ENCODE measurements at places on chromosomes 6 and 20. TPM values are rescaled to one million over a fixed set of nuclear protein-coding genes. Genes with fewer than 3 reads are reported as not detected.

The PAQR8 gene
- 6.7 TPM for total RNA-seq

The PRICKLE4 gene
- 2.3 TPM for total RNA-seq

The PNPLA1 gene
- total RNA-seq = not detected

The CABLES2 gene
- 15.6 TPM for total RNA-seq

The DEFB115 gene
- not detected for total RNA-seq

The BPI gene
- not detected for total RNA-seq

DNA sequence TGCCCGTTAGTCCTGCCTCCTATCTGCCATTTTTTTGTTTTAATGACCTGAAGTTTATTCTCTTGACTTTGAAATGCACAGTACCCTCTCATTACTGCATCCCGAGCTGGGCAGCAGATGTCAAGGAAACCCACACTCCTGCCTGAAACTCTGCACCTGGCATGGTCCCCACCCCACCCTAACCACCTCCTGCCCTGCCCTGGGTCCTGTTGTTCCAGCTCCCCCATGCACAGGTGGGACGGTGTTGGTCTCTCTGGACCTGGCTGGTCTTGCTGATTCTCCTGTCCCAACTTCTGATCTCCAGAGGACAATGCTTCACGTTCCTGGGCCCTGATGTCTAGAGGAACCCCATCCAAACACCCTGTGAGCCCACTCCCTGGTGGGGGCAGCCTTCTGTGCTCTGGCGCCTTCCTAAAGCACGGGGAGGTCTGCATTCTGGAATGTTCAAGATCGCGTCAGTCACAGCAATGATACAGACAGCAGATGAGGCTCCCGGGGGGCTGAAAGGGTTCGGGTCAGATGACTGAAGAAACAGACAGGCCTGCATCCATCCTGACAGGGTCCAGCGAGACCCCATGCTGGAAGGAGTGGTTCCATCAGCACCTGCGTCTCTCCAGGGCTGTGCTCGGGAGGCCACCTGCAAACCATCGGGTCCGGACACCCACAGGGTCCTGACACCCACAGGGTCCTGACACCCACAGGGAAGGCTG lies 73.6 kb downstream of the ERMARD start:
- no peaks in the 10 kb centered on the region for H3K36me3 ChIP-seq
- DNase-seq = peak; percentile 21
- H3K4me1 ChIP-seq = peaks cover 6% of the 10 kb centered on the region
- H3K4me3 ChIP-seq = no peak overlapping the region
- no peaks in the 10 kb centered on the region for H3K27me3 ChIP-seq

GRCh38 chr20:49590163-49591017 lies 22.5 kb upstream of the PTGIS start:
- H3K4me1 ChIP-seq = no peaks in the 10 kb centered on the region
- no peak for DNase-seq
- no peak overlapping the region for H3K4me3 ChIP-seq
- no peaks in the 10 kb centered on the region for H3K36me3 ChIP-seq

DNA sequence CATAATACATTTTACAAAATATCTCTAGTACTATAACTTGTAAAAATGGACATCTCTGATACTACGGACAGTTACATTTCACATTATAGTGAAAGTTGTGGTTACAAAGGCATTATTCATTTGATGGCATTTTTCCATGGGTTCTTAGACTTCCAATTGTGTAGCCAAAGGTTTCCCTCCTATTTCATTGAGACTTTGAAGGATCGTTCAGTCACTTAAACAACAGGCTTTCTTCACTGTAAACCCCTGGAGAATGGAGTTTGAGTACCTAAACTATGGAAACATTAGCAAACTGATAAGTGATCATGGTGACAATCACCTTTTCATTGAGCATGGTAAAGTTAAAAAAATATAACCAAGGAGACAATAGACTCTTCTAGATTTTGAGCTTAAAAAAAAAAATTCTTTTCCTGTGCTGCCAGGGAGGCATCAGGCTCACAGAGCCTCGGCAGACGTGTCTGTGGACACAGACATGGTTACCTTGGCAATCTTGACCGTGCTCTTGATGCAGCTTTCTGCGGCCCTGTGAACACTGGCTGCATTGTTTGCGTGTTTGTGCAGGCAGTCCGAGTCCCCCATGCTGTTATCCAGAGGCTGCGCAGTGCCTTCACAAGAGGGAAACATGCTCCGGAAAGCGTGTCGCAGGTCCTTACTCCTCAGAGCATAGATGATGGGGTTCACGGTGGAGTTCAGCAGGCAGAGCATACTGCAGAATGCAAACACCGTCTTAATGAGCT lies 22.6 kb downstream of the CNR1 start:
- no peaks in the 10 kb centered on the region for H3K36me3 ChIP-seq
- no peak overlapping the region for H3K4me3 ChIP-seq
- DNase-seq = no peak
- no peaks in the 10 kb centered on the region for H3K4me1 ChIP-seq
- H3K27me3 ChIP-seq = no peaks in the 10 kb centered on the region

DNA sequence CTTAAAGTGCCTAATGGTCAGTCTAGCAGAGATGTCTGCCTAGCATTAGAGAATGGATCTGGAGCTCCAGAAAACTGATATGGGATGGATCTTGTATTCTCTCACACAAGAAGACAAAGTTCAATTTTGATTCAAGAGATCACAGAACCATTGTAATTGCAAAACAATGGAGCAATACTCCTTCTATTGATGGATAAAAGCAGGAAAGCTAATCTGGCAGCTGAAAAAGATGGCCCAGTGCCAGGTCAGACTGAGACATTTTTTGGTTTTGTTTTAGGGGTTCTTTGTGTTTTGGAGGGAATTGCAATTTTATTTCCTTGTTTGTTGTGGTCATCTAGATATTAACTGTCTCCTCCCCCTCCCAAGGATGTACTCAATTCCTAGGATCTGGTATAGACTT lies 14.6 kb upstream of the ZNF133 start:
- H3K27ac ChIP-seq = no peak overlapping the region
- no peaks in the 10 kb centered on the region for H3K4me1 ChIP-seq
- peaks cover 4% of the 10 kb centered on the region for H3K27me3 ChIP-seq
- no peaks in the 10 kb centered on the region for H3K36me3 ChIP-seq
- DNase-seq = no peak

- no peak for DNase-seq
- no peak overlapping the region for H3K4me3 ChIP-seq
- H3K27me3 ChIP-seq = no peaks in the 10 kb centered on the region
- H3K36me3 ChIP-seq = no peaks in the 10 kb centered on the region
Observed at GRCh38 chr6:25165177-25165576, 114.0 kb upstream of the CARMIL1 start.

DNA sequence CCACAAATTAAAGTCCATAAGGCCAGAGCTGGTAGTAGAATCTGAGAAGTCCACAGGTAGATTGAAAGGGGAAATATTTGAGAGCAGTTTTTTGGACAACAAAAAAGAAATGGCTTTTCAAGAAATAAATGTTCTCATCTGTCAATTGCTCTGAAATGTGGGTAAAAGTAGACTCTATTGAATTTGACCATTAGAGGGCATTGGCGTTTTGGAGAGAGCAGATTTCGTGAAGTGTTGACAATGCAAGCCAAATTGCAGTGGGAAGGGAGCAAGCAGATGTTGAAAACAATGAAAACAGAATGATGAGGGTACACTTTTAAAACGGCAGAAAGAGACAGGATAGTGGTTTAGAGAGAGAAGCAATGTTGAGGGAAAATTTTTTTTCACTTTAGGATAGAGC lies 149.1 kb upstream of the FAM83B start:
- no peaks in the 10 kb centered on the region for H3K4me1 ChIP-seq
- no peak overlapping the region for H3K27ac ChIP-seq
- no peaks in the 10 kb centered on the region for H3K36me3 ChIP-seq
- no peaks in the 10 kb centered on the region for H3K27me3 ChIP-seq

GRCh38 chr6:158715330-158716311 lies 65.8 kb downstream of the SYTL3 start:
- DNase-seq = no peak
- peak overlapping the region; percentile 60 for H3K27ac ChIP-seq
- peaks cover 7% of the 10 kb centered on the region for H3K4me1 ChIP-seq
- H3K36me3 ChIP-seq = no peaks in the 10 kb centered on the region

GRCh38 chr6:25564943-25565342 lies 87.1 kb upstream of the SCGN start:
- no peaks in the 10 kb centered on the region for H3K27me3 ChIP-seq
- H3K27ac ChIP-seq = no peak overlapping the region
- no peaks in the 10 kb centered on the region for H3K4me1 ChIP-seq
- no peak overlapping the region for H3K4me3 ChIP-seq

Data from endodermal cell (in vitro differentiated cells).